ENCODE measurements at places on chromosomes 16 and 17.

GRCh38 chr16:68902003-68902968 is 59.0 kb downstream of the TANGO6 start:
- DNase-seq: no peak

DNA sequence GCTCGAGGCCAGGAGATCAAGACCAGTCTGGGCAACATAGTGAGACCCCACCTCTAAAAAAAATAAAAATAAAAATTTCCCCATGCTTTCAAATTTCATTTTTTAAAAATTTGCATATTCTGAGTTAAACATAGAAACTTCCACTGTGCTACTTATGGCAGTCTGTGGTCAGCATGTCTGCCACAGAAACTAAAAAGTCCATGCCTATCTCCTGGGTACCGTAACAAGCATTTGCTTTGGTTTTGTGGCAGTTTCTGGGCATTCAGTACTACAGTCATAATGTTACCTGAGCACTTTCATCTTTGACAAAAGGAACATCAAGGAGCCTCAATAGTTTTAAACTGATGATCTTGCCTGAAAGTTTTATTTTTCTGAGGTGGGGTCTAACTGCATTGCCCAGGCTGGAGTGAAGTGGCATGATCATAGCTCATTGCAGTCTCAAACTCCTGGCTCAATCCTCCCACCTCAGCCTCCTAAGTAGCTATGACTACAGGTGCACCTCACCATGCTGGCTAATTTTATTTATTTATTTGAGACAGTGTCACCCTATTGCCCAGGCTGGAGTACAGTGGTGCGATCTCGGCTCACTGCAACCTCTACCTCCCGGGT is 13.2 kb upstream of the ITGA2B start:
- no peak for DNase-seq

GRCh38 chr16:19872179-19872863 is 12.3 kb downstream of the GPRC5B start:
- no peak for DNase-seq

DNA sequence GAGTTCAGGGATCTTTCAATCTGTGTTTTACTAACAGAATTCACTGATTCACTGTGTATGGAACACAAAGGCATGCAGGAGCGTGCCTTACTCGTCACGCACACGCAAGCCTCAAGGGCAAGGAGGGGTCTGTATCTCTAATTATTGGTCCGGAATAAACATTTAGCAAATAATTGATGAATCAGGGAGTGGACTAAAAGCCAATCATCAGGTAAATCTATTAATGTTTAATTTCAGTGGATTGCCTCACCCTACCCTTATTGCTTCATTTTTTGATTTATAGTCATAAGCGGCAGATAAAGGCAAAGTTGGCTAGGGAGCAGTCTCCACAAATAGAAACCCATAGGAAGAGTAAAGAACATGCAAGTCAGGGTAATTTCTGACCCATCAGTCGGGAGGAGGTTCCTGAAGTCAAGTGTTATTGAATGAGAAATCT is 7.4 kb upstream of the HSD17B2 start:
- no peak for DNase-seq

- DNase-seq: no peak
Observed at GRCh38 chr17:48100591-48101011, 677 bp downstream of the CBX1 start.

Measured in cortex of kidney (tissue), 1 donor.